ENCODE measurements at places on chromosomes 2 and 18. TPM values are rescaled to one million over a fixed set of nuclear protein-coding genes. Genes with fewer than 3 reads are reported as not detected.

DNA sequence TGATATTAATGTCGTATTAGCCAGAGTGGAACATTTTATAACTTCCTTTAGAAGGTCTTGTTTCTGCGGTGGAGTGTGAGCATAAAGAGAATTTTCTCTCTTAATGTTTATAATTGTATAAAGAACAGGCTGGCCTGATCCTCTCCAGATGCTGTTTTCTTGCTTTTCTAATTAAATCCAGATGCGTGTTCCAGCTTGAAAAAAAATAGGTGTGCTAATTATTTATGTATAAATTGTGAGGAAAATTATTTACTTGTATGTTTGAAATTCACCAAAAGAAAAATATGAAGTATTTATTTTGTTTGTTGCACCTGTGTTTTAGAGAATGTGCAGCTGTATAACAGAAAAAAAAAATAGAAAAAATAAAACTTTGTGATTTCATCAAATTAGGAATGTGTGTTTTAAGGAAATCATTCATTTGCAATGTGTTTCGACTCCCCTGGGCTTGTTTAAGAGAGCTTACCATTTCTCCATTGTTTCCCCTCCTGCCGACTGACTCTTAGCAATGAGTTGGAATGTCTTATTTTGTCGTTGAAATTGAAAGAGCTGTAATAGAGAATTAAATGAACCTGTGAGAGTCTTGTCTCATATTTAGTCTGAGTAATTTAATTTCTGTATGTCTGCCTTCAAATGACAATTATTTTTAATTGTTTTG is 220.1 kb upstream of the NXPH2 start:
- DNase-seq, result no peak

DNA sequence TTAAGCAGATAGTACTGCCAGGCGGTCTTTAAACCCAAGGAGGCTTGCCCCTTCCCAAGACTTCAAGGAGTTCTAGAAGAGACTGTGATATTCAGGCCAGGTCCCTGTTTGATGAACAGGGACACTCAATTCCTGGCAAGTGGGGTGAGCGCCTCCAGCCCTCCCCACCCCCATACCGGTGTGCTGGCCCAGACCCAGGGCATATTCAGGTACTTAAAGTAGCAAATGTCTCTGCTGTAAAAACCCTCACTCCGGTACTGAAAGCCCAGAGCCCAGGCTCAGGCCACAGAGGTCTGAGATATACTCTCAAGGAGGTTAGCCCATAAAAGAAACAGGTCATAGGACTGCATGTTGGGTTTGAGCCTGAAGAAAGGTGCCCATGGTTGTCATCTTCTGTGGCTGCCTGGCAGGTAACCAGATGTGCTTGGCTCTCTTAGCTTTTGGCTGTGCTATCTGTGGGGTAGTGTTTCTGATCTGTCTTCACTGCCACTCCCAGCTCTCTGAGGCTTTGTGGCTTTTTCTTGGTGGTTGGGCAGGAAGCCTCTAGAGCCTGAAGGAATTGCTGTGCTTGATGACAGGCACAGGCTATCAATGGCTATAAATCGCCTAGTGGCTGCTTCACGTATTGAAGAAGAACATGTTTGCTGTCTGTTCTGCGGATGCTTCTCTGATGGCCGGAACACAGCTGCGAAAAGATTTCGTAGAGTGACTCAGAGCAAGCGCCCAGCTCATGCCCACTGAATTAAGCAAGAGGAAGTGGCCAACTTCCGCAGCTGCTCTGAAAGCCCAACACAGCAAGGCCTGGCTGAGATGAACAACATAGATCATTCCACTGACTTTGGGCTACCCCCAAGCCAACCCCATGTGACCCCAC is 63.3 kb upstream of the ALPP start:
- DNase-seq, result no peak

DUSP2 gene
- 2.3 TPM for total RNA-seq

ABCB11 gene
- 21.7 TPM for total RNA-seq

DNA sequence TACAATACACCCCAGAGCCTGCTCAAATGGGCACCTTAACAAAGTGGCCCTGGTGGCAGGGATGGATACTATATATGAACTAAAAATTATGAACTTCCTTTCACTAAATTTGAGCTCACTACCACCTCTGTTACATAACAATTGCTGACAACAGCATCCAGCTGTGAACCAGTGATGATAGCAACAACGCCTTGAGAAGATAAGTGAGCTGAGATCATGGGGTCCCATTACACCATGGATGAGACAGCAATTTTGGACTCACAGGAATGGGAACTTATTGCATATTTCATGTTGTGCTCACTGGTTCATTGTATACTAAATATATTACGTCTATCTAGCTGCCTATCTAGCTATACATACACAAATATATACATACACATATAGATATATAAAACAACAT is 16.9 kb upstream of the ALMS1 start:
- no peak for DNase-seq

CAVIN2 gene
- total RNA-seq, result 13.7 TPM

CPLX4 gene
- total RNA-seq, result not detected

SNORC gene
- 31.5 TPM for total RNA-seq

DNA sequence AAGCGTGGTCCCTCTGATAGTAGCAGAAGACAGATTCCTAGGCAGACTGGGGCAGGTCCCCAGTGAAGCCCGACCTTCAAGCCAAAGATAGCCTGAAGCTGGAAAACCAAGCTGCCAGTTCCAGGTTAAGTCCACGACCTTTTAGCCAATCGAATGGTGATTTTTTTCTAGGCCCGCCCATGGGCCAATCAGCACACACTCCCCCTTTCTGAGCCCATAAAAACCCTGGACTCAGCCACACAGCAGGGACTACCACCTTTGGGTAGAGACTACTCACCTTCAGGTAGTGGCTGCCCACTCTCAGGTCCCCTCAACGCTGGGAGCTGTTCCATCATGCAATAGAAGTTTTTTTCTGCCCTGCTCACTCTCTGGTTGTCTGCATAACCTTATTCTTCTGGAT is 14.5 kb upstream of the ADI1 start:
- no peak for DNase-seq

GRCh38 chr18:39862341-39862740 is 2092.7 kb upstream of the PIK3C3 start:
- no peak for DNase-seq

DNA sequence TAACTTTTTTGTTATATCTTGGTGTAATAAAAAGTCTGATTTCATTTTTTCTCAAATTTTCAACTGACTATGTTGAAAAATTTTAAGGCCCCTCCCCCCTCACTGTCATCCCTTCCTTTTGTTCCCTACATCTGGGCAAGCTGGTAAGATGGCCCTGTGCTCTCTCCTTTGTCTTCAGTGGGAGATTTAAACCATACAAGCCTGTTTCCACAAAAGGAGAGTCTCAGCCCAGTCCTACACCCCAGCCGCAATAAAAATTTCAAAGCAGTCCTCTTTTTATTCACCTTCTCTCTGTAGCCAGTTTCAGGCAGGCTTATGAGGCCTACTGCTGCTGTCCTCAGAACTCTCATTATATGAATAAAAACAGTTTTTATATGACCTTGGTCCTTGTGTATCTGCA is 630.5 kb downstream of the CBLN2 start:
- no peak for DNase-seq

- DNase-seq, result no peak
Measured at GRCh38 chr2:167697194-167697593, 550.2 kb downstream of the STK39 start.

- DNase-seq, result no peak
Measured at GRCh38 chr18:45168866-45169600, 446.2 kb upstream of the SLC14A2 start.

KLHL29 gene
- total RNA-seq, result 13.0 TPM

DNA sequence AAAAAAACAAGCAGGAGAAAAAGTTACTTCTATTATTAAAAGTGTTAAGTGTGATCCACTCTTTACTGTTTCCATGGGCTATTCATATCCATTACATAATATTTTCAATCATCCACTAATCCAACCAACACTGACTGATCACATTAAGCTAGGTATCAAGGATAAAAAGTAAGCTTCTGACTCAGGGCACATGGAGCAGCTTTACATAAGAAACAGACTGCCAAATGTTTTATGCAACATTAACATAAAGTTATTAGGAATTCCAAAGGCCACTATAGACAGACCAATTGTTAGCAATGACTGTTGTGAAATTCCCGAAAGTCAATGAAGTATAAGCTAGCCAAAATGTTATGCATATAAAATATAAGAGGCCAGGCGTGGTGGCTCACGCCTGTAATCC is 277.6 kb downstream of the ZEB2 start:
- no peak for DNase-seq

Data from mucosa of descending colon (tissue), 3 donors.